ENCODE measurements at places on chromosomes 2 and 18.

DNA sequence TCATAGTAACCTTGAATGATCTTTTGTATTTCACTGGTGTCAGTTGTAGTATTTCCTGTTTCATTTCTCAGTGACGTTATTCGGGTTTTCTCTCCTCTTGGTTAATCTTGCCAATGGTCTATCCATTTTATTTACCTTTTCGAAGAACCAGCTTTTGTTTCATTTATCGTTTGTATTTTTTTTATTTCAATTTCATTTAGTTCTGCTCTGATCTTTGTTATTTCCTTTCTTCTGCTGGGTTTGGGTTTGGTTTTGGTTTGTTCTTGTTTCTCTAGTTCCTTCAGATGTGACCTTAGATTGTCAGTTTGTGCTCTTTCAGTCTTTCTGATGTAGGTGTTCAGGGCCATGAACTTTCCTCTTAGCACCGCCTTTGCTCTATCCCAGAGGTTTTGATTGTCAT is 36.7 kb downstream of the SP140 start:
- DNase-seq, result no peak

DNA sequence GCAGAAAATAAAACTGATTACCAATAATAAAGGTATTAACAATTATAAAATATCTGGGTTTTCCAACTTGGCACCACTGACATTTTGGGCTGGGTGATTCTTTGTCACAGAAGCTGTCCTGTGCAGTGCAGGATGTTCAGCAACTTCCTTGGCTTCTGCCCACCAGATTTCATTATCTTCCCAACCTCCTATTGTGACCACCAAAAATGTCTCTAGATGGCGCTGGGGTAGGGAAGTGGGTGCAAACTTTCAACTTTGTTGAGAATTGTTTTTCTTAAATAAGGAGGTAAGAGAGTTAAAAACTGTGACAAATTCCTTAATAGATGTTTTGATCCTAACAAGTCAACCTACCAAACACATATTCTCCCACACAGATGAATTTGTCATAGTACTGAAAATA is 90.1 kb downstream of the GAREM1 start:
- no peak for DNase-seq

DNA sequence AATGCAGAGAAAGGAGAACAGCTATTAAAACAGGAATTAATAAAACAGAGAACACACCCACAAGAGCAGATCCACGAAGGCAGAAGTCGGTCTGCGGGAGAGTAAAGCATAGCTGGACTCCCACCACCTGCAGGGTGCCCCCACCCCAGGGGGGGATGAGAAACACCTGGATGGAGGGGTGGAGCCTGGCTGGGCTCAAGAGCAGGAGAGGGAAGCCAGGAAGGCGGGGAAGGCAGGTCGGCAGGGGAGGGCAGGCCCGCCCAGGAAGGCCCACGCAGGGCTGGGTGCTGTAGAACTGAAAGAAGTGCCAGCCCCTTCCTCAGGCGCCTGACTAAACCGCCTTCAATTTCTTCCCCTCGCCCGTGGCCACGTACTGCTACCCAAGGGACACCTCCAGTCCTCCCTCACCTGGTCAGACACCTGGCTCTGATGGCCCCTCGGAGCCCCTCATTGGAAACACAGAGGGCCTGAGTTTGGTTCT is 175.4 kb downstream of the HDAC4 start:
- no peak for DNase-seq

GRCh38 chr18:21184396-21184996 is 57.5 kb upstream of the GREB1L start:
- DNase-seq, result no peak

- DNase-seq, result no peak
These were observed 2.1 kb downstream of the MDH1 start for GRCh38 chr2:63590626-63591408.

- no peak for DNase-seq
These were observed 209.5 kb downstream of the FAM210A start for GRCh38 chr18:13516855-13517254.

DNA sequence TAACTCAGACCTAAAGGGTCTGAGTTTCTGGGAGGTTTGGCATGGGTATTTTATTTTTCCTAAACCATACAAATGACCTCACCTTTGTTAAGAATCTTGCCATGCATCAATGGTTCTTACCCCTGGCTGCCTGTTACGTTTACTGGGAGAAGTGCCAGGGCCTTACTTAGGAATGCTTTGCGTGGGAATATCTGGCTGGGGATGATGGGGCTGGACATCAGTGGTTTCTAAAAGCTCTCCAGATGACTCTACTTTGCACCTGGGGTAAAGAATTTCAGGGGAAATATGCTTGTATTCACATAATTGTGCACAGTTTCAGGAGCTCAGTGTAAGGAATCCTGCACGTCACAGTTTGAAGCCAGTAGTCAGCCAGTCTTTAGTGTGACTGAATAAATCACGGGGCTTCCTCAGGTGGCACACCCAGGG is 18.2 kb upstream of the DAW1 start:
- no peak for DNase-seq

DNA sequence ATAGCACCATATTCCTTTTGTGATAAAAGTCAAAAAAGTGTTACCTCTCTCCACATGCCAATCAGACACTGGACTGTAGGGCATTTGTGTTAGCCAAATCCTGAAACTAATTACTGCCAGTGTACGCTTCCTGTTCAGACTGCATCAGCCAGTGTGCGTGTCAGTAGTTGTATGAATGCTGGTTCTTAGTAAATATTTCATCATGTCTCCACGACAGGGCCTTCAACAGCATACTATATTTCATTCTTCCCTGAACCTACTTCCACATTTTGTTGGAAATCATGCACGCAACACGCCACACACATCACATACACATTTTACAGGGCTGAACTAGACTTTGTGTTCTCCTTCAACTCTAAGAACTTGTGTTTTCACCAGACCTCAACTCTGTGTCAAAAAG is 77.5 kb downstream of the EPB41L3 start:
- DNase-seq, result no peak

DNA sequence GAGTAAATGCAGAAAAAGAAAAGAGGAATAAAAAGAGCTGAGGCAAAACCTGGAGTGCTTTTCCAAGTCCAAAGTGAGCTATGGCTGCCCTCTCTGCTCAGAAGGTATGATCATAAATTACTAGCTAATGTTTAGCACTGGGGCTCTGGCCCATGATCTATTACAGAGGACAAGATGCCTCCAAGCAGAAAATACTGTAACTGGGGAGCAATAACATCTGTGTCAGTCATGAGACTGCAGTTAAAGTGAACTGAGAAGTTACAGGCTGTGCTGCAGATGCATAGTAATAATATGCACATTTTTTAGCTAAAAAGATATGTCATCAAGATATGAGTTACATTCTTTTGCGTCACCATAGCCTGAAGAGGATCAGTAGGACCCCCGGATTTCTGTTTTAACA is 209.4 kb upstream of the RBBP8 start:
- no peak for DNase-seq

- DNase-seq, result peak; percentile 21
These were observed 21.0 kb upstream of the SANBR start for GRCh38 chr2:61044636-61045035.

DNA sequence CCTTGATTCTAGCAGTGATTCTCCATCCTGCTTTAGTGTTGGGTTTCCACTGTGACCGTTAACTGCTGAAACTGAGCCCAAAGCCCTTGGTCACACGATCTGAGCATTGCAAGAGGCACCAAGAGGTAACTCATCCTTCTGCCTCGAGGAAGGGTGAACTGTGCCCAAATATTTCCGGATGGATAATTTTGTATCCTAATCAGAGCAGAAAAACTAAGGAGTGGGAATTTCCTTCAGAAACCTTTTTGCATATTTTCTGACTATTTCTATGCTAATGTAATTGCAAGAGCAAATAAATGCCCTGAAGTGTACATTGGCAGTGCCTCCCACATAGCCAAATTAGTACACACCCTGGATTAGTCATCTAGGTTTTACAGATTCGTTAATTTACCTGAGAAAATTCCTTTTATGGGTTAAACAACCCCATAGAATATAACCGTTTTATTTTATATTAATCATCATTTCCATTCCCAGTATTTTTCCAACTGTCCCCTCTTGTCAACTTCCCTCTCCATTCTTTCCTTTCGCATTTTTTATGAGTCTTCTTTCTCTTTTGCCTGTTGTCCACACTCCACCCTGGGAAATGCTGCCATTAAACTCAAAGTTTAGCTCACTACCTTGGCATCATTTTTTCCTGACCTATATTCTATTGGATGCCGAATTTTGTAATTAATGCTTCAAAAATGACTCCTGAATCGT is 31.7 kb upstream of the COBLL1 start:
- DNase-seq, result no peak

- no peak for DNase-seq
These were observed 78.8 kb upstream of the ALKAL2 start for GRCh38 chr2:366706-367105.

GRCh38 chr18:76102156-76102555 is 392.9 kb downstream of the ZNF516 start:
- DNase-seq, result no peak

- DNase-seq, result no peak
These were observed 51.2 kb downstream of the INHBB start for GRCh38 chr2:120396861-120397811.

GRCh38 chr2:178211943-178212342 is 17.6 kb downstream of the OSBPL6 start:
- no peak for DNase-seq

DNA sequence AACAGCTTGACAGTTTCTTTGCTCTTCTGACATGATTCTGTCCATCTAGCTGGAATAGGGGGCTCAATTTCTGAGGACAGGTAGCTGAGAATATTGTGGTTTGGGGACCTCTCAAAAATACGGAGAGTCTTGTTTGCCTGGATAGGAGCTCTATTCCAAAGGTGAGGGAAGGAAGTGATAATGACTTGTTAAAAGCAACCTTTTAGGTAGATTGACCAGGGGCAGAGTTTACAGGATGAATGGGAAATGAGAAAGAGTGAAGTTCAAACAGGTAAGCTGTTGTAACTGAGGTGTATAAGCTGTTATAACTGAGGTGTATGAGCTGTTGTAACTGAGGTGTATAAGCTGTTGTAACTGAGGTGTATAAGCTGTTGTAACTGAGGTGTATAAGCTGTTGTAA is 25.1 kb downstream of the PARD3B start:
- no peak for DNase-seq

GRCh38 chr2:127820080-127820668 is 9.2 kb upstream of the WDR33 start:
- no peak for DNase-seq

All from heart left ventricle (tissue), 16 donors.